ENCODE measurements at places on chromosomes 16 and 17.
A peak's percentile ranks its signal among the peaks of the same experiment; 100 is the strongest.

DNA sequence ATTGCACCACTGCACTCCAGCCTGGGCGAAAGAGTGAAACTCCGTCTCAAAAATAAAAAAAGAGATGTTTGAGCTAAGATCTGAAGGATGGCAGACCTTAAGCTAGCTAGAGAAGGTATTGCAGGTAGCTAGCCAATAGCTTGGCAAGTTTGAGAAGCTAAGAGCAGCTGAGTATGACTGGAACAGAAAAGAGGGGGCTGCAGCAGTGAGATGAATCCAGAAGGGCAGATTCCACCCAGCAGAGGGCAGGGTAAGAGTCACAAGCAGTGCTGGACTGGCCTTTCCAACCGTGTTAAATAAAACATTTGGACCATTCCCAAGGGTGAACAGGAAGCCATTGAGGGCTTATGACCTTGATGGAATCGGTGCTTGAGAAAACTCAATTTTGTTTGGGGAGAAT lies 5.7 kb upstream of the PHAF1 start:
- peak; percentile 26 for DNase-seq

GRCh38 chr17:13978478-13978877 lies 90.8 kb upstream of the COX10 start:
- DNase-seq = no peak

DNA sequence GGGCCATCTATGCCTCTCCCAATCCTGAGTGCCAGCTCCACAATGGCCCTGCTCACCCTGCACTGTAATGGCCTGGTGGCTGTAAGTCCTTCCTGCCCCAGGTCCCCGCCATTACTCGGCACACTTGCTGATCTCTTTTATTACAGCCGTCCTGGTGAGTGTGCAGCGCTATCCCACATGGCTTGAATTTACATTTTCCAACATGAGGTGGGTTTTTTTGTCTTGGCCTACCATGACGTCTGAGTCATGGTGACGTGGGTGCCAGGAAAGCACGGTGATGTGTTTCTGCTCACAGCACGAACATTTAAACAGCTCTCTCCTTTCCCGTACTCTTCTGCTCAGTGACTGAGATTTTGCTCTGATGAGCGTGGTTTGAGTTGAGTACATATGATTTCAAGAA lies 55.2 kb upstream of the FOXF1 start:
- no peak for DNase-seq

DNA sequence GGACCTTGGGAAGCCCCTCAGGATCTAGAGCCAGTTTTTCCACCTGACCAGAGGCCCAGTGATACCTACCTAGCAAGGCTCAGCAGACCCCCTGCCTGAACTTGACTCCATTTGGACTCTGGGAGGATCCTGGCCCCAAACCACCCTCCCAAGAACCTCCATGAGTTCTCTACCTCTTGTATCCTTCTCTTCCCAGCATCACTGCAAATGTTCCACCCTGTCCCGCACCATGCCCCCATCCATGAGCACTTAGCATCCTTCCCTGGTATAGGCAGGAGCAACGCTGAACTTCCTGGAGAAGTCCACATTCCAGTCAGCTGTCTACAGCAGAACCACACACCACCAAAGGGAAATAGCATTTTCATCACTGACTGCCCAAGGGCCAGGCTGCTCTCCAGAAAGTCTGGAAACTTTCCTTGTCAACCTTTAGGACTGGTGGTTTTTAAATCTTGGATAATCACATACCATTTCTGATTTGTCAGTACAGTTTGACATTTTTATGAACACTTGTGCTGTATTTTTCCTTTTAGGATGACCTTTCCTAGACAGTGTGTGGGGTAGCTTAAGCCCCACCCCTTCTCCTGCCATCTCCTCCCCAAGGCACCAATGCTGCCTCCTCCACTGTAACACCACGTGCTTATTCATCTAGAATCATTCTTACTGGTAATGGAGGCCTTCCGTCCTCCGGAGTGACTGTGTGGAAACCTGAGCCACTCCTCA lies 13.9 kb downstream of the EIF4A3 start:
- DNase-seq = no peak

- DNase-seq = peak; percentile 94
These were observed 21.4 kb downstream of the QPRT start for GRCh38 chr16:29700253-29700987.

DNA sequence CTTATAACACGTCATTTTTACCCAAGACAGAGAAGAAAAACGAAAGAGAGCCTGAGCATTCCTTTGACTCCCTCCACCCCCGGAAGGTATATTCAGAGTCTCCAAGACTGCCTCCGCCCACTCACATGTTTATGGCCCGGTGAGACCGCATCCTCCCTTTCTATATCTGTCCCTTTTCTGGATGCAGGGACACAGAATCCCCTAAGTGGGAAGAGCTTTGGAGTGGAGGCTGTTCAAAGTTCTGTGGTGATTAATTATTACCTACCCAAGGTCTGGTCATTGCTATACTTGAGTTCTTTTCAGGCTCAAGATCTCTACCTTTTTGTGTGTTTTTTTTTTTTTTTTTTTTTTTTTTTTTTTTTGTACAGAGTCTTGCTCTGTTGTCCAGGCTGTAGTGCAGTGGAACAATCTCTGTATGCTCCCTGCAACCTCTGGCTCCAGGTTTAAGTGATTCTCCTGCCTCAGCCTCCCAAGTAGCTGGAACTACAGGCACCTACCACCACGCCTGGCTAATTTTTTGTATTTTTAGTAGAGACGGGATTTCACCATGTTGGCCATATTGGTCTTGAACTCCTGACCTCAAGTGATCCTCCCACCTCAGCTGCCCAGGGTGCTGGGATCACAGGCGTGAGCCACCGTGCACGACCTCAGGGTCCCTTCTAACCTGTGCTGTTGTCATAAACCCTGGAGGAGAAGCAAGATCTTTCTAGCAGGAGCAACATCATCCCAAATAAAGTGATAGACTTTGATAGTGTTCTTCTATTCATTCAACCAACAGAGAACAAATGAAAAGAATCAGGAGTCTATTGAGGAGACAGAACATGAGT lies 407.1 kb downstream of the WWOX start:
- DNase-seq = no peak

GRCh38 chr16:70252355-70252988 lies 732 bp upstream of the EXOSC6 start:
- DNase-seq = peak; percentile 59

DNA sequence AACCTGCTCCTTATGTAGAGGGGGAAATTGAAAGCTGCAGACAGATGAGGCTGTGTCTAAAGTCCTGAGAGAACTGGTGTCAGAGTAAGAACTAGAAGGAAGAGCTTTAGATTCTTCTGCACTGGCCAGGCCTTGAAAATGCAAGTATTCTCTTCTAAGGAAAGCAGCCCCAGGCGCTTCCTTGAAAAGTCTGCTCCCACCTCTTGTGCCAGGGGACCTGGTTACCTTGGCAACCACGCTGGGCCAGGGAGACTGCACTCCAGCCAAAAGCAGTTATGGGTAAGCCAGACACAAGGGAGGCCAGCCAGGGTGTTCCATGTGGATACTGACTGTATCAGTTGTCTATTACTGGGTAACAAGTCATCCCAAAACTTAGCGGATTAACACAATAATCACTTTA lies 228.6 kb upstream of the SDK2 start:
- no peak for DNase-seq

DNA sequence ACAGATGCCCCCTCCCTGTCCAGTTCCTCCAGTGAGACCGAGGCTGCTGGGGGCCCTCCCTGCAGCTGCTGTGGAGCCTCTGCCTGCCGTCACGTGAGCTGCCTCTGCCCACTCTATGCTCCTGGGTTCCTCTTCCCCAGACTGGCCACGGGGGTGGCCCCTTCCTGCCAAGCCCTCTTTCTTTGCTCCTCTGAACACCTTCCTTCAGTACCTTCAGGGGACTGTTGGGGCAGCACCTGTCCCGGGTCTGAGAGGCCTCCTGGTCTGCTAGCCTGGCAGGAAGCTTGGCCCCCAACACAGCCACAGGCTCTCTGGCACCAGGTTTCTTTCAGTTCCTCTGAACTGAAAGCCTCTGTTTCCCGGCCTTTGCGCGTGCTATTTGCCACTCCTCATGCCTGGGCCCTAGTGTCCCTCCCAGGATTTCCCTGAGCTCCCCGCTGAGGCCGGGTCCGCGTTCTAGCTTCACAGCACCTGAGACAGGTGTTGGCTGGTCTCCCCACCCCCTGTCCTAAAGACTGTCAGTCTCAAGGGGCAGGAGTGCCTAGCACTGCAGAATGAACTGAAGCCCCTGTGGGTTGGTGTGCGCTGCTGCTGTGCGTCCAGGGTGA lies 6.6 kb upstream of the ATP6V0C start:
- DNase-seq = no peak

GRCh38 chr17:17693253-17694168 lies 12.3 kb downstream of the RAI1 start:
- DNase-seq = peak; percentile 37

DNA sequence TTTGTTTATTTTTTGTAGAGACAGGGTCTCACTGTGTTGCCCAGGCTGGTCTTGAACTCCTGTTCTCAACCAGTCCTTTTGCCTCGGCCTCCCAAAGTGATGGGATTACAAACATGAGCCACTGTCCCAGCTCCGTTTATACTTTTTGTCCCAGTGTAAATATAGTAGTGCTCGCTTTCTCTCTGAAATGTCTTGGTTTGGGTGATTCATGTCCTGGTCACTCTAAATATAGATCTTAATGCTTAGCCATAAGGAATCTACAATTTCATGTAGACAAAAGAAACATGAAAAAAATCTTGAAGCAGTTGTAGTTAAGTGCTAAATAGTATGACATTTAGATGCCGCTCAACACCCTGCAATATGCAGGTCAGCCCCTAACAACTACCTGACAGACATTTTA lies 126.9 kb downstream of the KATNIP start:
- DNase-seq = no peak

- no peak for DNase-seq
These were observed 17.2 kb downstream of the RARA start for GRCh38 chr17:40326014-40326831.

DNA sequence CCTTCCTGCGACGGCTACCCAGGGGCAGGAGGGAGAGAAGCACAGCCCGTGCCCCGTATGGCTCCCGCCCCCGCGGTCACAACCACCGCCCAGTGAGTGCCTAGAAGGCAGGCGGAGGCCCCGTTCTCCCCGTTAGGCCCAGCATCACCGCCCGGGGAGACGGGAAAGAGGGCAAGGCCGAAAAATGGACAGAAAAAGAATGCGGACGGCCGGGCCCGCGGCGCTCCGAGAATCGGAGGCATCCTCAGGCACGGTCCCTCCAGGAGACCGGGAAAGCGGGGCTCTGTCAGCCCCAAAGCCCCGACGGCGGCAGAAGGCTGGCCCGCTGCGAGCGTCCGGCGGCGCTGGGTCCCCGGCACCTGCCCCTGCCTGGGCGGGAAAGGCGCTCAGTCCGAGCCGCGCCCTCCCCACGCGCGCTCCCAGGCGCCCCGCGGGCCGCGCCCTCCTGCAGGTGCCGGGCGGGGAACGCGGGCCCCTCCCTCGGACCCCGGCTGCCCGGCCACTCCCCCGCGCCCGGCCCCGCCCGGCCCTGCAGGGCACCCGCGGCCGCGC lies 407 bp downstream of the MCRIP1 start:
- peak; percentile 73 for DNase-seq

DNA sequence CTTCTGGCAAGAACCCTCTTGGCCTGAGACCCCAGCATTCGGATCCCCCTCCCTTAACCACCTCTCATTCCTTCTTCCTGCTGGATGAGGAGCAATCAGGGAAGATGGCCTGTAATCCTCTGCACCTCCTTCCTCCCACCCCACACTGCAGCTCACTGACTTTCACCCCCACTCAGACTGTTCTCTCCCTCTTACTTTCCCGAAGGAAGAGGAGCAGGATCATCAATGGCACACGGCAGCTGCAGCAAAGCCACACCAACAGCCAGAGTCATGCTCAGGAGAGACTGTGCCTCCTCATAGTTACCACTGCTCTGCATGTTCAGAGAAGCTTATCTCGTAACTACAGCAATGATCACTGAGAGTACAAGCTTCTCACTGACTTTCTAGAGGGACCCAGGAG lies 10.1 kb upstream of the TMEM101 start:
- DNase-seq = no peak

DNA sequence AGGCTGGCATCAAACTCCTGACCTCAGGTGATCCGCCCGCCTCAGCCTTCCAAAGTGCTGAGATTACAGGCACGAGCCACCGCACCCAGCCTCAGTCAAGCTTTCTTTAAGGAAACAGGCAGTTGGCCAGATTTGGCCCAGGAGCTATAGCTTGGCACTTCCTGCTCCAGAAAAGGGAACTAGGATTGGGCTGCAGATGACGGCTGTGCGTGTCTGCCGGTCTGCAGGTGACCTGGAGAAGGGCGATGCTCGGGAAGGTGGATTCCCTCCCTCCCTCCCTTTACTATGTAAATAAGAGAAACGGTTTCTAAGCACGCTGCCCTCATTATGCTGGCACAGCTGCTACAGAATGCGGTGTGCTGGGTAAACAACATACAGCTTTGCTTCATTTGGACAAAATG lies 215.9 kb downstream of the RPTOR start:
- no peak for DNase-seq

DNA sequence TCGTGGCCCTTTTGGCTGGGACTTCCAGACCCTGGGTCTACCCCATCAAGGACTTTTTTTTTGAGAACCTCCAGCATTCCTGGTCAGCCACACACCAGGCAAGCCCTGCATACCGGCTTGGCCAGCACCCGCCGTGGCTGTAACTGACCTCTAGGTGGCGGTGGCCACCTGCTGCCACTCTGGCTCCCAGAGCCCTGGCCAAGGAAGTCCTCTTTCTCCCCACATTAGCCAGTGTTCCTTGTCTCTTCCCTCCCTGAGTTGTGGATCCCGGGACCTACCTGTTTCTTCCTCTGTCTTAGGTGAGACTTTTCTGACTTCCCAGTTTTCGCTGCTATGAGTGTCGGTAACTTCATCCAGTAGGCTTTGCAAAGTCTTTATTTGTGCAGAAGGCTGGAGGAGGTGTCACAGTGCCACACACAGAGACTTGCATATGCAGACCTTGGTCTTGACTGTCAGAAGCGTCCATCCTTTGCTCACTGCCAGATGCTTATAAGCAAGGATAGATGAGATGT lies 348.3 kb downstream of the CPPED1 start:
- DNase-seq = peak; percentile 66

GRCh38 chr16:74773446-74774222 lies 986 bp downstream of the FA2H start:
- DNase-seq = no peak

- peak; percentile 37 for DNase-seq
These were observed 2.1 kb upstream of the CAMKK1 start for GRCh38 chr17:3894911-3895343.

All from OCI-M1 (cell line).